LHCN-M2 (cell line): ENCODE measurements at places on chromosomes 6 and 20. TPM values are rescaled to one million over a fixed set of nuclear protein-coding genes. Genes with fewer than 3 reads are reported as not detected.

- DNase-seq: peak; percentile 5
These were observed 127.4 kb upstream of the HCRTR2 start for GRCh38 chr6:55046869-55047422.

The CEP162 gene
- total RNA-seq: 8.6 and 8.8 TPM in 2 replicates

DNA sequence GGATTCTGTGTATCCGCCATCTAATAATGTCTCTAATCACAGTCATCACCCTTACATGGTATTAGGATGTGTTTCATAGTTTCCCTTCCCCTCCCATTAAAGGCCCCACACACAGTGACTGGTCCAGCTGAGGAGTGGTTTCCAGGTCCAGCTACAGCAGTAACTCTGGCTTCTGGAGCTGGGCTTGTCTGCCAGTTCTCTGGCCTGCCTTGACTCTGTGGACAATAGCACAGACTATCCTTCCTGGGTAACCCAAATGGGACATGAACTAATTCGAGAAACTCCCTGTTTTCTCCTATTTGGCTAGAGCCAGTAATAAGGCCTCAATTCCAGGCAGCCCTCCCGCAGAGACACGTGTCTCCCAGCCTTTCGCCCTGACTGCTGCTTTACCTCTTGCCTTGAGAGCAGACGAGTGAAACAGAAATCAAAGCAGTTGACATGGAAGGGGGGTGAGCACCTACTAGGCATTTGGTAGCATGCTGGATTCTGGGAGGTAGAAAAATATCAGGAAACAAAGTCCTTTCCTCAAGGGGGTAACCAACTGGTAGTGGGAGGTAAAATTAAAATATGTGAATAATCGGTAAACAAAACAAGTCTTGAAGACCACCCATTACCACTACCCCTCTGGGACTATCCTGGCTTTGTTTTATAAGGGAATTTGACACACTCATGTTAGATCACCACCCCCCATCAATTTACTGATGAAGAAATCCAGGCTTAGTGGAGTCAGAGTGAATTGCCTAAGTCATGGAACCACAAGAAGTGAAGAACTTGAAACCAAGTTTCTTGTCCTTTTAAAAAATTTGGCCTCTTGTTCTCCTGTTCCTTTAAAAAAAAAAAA lies 1.2 kb downstream of the TRAF3IP2 start:
- DNase-seq: peak; percentile 84

- peak; percentile 35 for DNase-seq
These were observed 10.7 kb downstream of the MDFI start for GRCh38 chr6:41648921-41649320.

DNA sequence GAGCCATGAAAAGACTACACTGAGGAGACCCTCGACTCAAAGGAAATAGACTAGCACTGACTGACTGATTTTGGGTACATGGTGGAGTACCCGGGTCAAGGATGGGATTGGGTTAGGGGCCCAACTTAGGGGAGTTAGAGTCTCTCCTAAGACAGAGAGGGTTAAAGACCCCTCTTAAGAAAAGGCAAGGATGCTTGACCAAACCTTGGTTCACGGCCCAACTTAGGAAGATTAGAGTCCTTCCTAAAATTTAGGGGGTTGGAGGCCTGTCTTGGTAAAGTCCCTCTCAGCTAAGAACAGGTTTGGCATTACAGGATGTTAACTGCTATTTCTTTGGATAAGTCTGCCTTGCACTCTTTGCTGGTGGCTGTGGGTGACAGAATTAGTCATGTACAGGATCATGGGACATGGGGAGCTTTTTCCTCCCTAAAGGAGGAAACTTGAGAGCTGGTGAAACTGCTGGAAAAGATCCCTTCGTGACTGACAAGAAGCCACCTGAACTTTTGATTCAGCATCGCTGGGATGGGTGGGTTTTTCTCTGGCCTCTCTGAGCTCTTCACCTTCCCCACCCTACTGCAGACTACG lies 12.3 kb upstream of the SLC22A16 start:
- no peak for DNase-seq

DNA sequence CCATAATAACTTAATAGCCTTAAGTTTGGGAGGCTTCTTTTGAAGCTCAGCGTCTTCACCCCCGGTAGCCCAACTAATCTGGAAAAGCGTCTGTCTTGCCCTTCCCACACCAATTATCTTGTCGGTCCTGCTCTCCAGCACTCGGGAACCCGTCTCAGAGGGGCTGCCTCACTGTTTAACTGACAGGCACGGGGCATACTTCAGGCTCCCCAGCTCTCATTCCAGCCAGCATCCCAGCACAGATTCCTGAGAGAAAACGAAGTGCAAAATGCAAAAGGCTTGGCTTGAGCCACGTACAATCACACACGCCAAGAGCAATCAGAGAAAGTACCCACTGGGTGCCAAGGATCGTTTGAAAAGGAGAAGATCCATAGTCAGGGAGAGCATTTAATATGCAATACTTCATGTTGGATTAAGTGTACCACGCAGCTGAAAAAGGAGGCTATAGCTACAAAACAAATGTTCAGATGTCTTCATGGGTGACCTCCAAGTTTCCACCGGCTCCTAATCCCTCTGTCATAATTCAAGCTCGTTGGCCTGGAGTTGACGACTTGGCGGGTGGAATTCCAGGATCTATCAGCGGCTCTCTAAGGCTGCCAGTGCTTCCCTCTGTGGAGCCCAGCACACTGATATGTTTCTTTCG lies 53.7 kb upstream of the STX16 start:
- no peak for DNase-seq

DNA sequence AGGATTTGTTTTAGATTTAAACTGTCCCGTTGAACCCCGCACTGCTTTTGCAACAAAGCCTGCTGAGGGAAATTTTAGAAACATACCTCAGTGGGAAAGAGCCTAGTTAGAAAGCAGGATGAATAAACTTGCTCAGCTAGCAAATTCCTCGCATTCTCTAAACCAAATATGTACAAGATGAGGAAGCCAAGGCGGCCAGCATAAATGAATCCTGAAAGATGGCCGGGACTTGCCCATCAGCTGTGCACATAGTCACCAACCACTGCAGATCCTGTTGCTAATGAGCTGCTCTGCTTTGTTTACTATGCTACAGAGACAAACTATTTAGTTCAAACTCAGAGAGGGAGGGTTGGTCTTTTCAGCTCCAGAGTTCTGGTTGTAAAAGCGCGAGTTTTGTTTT lies 49.0 kb downstream of the TMEM170B start:
- peak; percentile 93 for DNase-seq

DNA sequence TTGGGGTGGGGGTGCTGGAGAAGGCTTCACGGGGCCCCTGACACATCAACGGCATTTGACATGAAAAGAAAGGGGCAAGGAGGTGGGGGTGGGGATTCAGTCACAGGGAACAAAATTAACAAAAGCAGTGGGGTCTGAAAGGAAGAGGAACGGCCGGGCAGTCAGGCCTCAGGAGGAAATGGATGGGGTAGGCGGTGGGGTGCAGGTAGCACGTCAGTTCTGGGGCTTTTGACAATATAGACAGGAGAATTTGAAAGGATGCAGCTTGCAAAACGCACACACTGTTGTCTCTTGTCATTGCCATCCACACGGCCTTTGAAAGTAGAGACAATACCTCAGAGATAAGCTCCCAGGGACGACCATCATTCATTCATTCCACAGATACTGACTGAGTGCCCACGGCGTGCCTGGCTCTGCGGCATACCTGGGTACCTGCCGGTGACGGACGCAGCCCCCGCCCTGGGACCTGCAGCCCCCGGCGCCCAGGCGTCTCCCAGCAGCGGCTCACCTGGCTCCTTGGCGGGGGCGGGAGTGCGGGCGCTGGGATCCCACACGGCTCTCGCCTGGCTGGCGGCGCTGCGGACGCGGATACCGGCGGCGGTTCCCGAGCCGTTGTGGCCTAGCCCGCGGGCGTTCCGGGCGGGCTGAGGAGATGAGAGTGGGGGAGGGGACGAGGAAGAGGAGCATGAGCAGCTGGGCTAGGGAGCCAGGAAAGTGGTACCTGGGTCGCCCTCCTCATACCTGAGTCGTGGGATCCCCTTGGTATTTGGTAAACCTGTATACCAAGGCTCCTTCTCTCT lies at the start of gene SLC26A8:
TSS of gene SLC26A8 (minus strand) at position 646 of the 800 bp plus-strand sequence. CDS start 4,934 bp downstream, outside the sequence.
- no peak for DNase-seq

GRCh38 chr20:51064137-51064536 lies 41.2 kb upstream of the KCNG1 start:
- DNase-seq: no peak

GRCh38 chr20:2739042-2739398 lies 46.4 kb downstream of the EBF4 start:
- DNase-seq: no peak

The PET117 gene
- 19.9 and 24.0 TPM in 2 replicates for total RNA-seq

The C20orf96 gene
- 2.5 and 2.8 TPM in 2 replicates for total RNA-seq

GRCh38 chr6:121157906-121158305 lies 176.4 kb downstream of the TBC1D32 start:
- peak; percentile 39 for DNase-seq

GRCh38 chr20:41877911-41878310 lies 259.7 kb upstream of the CHD6 start:
- no peak for DNase-seq

GRCh38 chr6:31466466-31466865 lies 31.5 kb upstream of the MICB start:
- no peak for DNase-seq

DNA sequence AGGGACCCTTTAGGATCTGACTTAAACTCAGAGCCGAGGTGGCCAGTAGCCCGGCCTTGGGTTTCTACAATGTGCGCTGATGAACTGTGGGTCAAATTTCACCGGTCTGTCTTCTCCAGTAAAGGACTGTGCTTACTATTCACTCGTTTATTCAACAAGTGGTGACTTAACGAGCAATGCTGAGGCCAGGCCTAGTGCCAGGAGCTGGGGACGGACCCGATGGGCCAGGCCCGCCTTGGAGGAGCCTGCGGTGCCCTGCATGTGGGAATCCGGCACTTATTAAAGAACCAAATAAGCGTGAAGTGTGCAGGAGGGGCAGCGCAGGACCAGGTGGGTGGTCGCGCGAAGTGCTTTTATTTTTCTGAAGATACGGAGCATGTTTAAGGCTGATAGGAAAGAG lies 24.0 kb downstream of the CTCFL start:
- DNase-seq: no peak

The TFAP2D gene
- total RNA-seq: not detected in 2 replicates

DNA sequence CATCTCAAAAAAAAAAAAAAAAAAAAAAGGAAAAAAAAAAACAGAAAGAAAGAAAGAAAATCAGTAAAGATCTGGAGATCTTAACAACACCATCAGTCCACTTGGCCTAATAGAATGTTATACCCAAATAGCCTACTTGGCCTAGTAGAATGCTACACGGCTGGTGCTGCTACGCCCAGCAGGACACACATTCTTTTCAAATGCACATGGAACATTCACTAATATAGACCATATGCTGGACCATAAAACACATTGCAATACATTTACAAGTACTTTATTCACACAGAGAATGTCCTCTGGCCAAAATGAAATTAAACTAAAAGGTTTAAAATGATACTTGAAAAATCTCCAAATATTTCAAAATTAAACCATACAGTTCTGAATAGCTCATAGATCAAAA lies 80.0 kb upstream of the TNFAIP3 start:
- no peak for DNase-seq

The CRISP2 gene
- total RNA-seq: not detected in 2 replicates

The ANKRD66 gene
- total RNA-seq: not detected in 2 replicates

DNA sequence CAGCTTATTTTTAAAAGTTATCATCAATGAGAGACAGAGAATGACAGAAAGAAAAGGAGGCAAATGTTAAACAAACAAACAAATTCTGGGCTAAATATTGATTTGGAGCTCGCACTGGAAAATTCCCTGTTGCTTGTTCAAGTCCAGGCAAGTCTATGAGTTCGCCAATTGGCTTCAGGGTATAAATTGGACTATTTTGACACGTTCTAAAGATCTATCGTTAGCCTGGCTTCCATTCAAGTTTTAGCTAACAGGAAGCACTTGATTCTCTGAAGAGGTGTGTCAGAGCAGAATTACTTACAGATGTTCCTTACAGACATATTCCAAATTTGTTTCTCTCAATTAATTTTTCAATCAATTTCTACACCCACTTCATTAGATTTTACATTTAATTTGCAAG lies 15.8 kb upstream of the RFPL4B start:
- no peak for DNase-seq

DNA sequence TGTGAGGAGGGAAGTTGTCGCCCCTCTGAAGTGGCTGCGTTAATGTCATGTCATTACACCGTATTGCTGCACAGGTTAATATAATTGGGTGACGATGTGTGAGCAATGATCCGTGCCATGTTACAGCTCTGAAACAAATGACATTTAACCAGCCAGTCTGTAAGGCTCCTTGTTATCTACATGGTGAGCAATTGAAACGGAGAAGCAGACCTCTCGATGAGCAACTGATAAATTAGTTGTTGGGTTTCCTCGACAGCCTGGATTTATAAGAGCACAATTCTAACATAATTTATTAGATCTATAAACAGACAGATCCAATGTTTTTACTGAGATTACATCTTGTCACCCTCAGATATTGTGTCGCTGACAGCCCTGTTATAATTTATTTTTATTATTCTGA lies 49.9 kb upstream of the MAFB start:
- DNase-seq: no peak

The FOXA2 gene
- not detected in 2 replicates for total RNA-seq

DNA sequence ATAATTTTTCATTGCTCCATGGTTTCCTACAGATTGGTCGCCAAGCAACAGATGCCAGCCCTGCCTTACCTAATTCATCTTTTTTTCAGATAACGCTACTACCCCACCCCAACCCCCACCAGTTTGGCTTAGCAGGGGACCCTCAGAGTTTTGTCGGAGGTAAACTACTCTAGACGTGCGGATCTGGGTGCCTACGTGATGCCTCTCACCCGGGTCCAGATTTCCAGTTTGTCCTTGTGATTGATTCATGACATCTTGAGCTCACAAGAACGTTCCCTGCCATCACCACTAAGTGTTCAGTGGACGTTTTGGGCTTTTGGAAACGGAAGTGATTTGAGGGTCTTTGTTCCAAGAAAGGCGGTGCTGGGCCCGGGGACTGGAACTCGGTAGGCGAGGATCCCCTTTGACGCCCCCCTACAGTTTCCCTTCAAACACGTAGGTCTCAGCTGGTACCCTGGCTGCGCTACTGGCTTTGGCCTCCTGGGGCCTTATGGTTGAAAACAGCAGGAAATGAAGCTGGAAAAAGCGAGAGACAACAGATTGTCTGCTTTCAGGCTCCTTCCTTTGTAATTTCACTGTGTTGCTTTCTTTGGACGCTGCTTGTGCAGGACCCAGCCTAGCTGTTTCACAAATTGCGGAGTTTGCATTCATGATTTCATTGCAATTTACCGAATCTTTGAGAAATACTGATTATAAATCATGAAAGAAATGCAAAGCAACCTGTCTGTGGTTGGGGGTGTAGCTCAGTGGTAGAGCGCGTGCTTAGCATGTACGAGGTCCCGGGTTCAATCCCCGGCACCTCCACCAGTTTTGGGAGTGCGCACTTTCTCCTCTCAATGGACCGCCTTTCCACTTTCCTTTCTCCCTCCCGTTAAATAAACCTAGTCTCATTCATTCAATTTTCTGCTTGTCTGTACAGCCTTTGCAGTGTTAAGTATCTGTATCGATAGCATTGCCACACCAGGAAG lies 81.0 kb downstream of the GPX5 start:
- DNase-seq: peak; percentile 88

DNA sequence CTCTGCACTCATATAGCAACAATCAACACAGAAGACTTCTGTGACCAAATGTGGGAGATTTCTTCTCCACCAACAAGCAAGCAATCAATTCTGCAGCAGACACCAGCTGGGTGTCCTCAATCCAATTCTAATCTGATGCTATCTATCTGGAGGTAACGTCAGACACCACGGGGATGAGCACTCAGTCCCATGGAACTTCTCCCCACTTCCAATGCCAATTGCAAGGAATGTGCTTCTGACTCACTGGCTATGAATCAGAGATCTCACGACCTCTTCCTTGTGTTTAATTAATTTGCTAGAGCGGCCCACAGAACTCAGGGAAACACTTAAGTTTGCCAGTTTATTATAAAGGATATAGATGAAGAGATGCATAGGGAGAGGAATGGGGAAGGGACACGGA lies 103.5 kb upstream of the SIRPG start:
- peak; percentile 50 for DNase-seq
